ENCODE measurements at places on chromosomes 3 and 15. TPM values are rescaled to one million over a fixed set of nuclear protein-coding genes. Genes with fewer than 3 reads are reported as not detected.

OSTN gene
- not detected for total RNA-seq

AHSG gene
- not detected for total RNA-seq

ROPN1 gene
- total RNA-seq = not detected

ZDHHC23 gene
- 35.6 TPM for total RNA-seq

- H3K4me1 ChIP-seq = peaks cover 10% of the 10 kb centered on the region
- no peaks in the 10 kb centered on the region for H3K27me3 ChIP-seq
- no peaks in the 10 kb centered on the region for H3K36me3 ChIP-seq
- no peak overlapping the region for H3K4me3 ChIP-seq
Measured at GRCh38 chr3:52077925-52078324, 21.6 kb upstream of the DUSP7 start.

- H3K27ac ChIP-seq = no peak overlapping the region
- no peak overlapping the region for H3K4me3 ChIP-seq
- DNase-seq = no peak
- no peaks in the 10 kb centered on the region for H3K27me3 ChIP-seq
Measured at GRCh38 chr3:123759311-123759710, 124.8 kb downstream of the MYLK start.

DNA sequence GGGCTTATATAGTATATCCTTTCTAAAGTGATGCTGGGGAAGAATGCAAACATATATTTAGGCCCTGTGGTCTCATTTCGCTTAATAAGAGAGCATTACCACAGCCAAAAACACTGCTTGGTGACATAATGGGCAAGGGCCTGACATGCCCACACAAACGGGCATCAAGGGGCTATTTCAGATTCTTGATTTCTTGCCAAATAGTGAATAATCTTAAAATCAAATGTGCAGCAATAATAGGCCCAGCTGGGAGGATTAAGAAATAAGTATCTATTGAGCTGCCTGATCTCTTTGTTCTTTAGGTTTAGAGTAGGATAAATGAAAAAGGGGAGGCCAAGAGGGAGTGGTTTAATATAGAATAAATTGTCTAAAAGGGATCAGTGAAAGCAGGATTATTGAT, 241.0 kb upstream of the GBE1 start:
- H3K27ac ChIP-seq = no peak overlapping the region
- H3K27me3 ChIP-seq = no peaks in the 10 kb centered on the region
- H3K4me1 ChIP-seq = no peaks in the 10 kb centered on the region

- no peak overlapping the region for H3K27ac ChIP-seq
- no peaks in the 10 kb centered on the region for H3K36me3 ChIP-seq
- DNase-seq = no peak
- no peaks in the 10 kb centered on the region for H3K27me3 ChIP-seq
- no peak overlapping the region for H3K4me3 ChIP-seq
Measured at GRCh38 chr3:151268267-151269235, 9.8 kb downstream of the P2RY14 start.

DNA sequence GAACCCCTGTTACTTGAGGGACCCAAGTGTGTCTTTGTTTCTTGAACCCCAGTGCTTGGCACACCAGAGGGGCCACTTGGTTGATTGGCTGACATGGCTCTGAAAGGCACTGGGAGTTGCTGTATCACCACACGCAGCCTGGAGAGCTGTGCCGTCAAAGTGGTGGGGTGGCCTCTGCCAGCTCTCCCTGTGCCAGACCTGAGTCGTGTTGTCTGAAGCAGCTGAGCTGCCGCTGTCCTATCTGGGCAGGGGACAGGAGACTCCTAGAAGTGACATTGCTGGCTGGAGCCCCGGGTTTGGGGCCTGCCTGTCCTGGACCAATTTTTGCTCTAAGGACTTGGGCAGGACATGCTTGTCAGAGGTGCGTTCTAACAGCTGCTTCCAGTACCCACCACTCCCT, 5.5 kb upstream of the SNX22 start:
- H3K27ac ChIP-seq = no peak overlapping the region
- H3K36me3 ChIP-seq = no peaks in the 10 kb centered on the region
- H3K4me1 ChIP-seq = peaks cover 14% of the 10 kb centered on the region
- no peak for DNase-seq
- H3K27me3 ChIP-seq = no peaks in the 10 kb centered on the region

Data from Karpas-422 (cell line).